G401 (cell line): ENCODE measurements at places on chromosomes 4 and X.

GRCh38 chrX:102899940-102900916, 36.8 kb upstream of the RAB40AL start:
- peak; percentile 60 for DNase-seq

DNA sequence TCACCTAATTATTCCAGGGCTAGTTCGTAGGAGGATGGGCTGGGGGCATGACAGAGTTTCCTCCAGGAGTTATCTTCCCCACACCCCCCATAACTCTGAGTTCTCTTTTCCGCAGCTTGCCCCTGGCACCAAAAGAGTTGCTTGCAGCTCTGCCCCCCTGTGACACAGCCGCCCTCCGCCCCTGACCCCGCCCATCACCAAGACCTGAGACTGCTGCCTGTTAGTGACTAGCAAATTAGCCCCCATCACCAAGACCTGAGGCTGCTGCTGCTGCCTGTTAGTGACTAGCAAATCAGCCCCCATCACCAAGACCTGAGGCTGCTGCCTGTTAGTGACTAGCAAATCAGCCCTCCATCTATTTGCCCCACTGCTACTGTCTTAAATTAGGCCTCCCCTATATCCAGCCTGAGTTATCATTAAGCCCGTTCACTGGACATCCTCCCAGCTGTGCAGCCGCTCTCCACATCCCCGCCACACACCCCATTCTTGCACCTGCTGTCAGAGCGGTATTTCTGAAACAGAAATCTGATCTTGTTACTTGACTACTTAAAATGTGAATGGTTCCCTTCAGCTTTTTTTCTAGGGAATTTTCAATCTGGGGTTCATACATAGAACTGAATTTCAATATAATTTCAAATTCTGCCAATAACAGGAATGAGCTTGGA, 1.5 kb upstream of the PAPSS1 start:
- DNase-seq, result no peak

GRCh38 chr4:45316257-45316656, 589.9 kb upstream of the GNPDA2 start:
- no peak for DNase-seq

- DNase-seq, result peak; percentile 3
Measured at GRCh38 chrX:427812-428725, 41.4 kb upstream of the PPP2R3B start.

- DNase-seq, result peak; percentile 61
Measured at GRCh38 chr4:153750197-153750817, 9.5 kb downstream of the RNF175 start.

- DNase-seq, result peak; percentile 85
Measured at GRCh38 chrX:72536542-72536941, 36.1 kb downstream of the HDAC8 start.

DNA sequence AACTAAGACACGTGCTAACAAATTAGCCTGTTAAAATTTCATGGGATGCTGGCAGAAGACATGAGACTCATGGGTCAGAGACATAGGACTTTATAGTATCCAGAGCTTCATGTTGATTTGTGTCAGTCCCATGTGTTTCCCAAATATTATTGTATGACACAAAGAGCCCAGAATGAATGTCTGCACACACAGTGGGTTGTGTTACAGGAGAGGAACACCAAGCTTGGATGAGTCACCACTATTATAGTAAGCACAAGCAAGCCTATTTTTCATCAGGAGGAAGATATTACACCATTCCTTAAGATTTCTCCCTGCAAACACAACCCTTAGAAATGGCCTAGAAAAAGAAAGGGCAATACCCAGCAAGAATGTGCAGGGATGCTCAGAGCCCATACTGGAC, 15.4 kb downstream of the BBS12 start:
- DNase-seq, result no peak

- no peak for DNase-seq
Measured at GRCh38 chr4:36676139-36677050, 395.0 kb downstream of the DTHD1 start.

DNA sequence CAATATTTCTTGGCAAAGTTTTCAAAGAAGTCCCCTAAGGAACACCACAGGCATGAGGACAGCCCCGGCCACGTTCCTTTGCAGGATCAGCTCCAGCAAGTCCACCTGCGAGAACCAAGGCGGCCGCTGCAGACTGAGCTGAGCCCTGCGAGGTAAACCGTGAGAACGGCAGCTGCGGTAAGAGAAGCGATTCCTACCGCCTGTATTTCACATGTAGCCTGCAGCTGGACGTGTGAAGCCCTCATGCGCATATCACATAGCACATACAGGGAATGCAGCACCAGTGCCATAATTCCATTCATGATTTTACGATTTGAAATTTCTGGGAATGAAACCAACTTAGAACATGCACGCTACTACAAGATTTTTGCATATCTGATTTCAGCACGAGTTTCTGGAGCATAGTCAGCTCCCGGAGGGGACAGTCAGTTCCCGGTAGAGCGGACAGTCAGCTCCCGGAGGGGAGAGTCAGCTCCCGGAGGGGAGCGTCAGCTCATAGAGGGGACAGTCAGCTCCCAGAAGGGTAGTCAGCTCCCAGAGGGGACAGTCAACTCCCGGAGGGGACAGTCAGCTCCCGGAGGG, 41.7 kb downstream of the FGFRL1 start:
- no peak for DNase-seq

GRCh38 chrX:37846141-37846540, 1.2 kb downstream of the DYNLT3 start:
- DNase-seq, result peak; percentile 15

- no peak for DNase-seq
Measured at GRCh38 chr4:4216648-4217047, 10.1 kb downstream of the OTOP1 start.

DNA sequence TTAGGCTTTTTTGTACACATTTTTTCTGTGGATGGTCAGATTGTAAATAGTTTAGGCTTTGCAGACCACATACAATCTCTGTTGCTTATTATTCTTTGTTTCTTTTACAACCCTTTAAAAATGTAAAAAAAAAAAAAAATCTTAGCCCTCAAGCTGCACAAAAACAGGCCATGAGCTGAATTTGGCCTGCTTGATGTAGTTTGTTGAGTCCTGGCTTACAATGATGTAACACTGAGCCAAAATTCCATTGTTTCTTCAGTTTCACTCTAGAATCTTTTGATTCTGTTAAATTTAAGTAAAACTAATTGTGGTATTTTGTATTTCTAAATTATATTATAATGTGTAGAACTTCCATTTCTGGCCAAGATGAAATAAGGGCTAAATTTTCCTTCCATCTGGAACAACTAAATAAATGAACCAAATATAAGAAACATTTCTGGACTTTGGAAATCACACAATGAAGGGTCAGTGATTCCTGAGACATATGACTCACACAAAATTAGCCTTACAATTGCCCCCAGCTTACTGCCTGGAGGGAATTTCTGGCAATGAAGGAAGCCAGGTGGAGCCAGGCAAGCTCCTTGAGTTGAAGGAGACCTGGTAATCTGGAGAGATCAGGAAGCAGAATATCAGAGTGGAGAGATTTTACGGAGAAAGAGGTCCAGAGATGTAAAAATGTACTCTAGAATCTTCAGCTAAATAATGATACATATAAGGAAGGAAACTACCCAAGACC, 29.8 kb downstream of the IQCM start:
- DNase-seq, result no peak

- no peak for DNase-seq
Measured at GRCh38 chrX:2187352-2188115, 313.2 kb downstream of the DHRSX start.

DNA sequence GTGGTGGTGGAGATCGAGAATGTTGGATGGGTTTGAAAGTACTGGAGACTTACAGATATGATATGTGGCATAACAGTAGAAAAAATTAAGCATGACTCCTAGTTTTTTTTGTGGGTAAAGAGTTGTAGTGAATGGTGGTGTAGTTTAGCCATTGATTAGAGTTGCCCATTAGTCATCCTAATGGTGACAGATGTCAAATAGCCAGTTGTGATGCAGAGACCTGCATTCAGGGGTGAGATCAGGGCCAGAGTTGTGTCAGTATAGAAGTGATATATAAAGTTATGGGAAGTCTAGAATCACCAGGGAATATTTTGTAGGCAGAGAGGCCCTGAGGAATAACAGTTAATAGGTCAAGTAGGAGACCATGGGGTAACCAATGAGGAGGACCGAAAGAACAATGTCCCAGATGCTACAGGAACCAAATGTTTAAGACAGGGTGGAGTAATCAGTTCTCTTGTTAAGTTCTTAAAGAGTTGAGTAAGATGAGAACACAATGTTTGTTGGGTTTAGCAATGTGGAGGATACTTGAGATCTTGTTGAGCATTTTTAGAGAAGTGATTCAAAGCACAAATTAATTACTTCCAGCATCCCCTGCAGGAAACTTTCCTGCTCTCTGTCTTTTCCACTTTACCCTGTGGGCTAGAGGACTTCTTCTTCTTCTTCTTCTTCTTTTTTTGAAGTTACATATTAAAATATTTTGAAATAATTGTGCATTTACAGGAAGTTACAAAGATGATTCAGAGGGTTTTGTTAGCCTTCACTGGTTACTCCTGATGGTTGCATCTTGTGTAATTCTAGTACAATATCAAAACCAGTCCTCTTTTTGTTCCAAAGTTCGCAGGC, 13.3 kb downstream of the SGMS2 start:
- DNase-seq, result no peak

GRCh38 chr4:174215961-174216680, 67.3 kb downstream of the FBXO8 start:
- DNase-seq, result no peak

GRCh38 chr4:120443116-120443515, 376.5 kb upstream of the MAD2L1 start:
- DNase-seq, result no peak

GRCh38 chr4:55979562-55979961, 30.8 kb downstream of the CEP135 start:
- no peak for DNase-seq

- no peak for DNase-seq
Measured at GRCh38 chr4:103207673-103208072, 9.5 kb upstream of the CENPE start.

DNA sequence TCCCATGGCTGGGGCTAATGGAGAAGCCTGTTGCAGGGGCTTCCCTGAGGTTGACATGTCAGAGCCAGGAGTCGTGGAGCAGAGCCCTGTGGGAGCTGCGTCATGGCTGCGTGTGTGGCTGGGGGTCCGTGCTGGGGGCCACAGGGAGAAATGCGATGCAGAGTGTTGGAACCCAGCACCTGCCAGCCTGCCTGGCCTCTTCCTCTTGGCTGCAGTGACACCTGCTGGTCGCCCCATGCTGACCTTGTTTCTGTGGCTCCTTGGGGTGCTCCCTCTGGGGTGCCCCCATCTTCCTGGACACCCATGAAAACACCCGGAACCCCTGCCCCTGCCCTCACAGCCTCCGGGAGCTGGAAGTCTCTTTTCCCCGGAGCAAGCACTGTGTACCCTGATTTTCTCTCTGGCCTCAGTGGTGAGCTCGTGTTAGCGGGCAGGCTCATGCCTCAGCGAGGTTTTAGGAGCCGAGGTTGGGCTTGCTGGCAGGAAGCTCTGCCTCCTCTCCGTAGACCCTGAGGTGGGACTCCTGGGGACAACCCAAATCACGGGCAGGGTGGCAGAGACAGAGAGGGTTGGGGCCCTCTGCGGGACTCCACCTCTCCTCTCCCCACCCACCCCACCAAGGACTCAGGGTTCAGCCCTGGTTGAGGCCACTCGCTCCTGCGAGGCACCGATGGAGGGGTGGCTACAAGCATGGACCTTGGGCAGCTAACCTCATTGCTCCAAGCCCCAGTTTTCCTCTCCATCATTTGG, 103.7 kb downstream of the SORCS2 start:
- DNase-seq, result no peak

GRCh38 chr4:70754990-70755688, 33.4 kb downstream of the RUFY3 start:
- DNase-seq, result no peak

DNA sequence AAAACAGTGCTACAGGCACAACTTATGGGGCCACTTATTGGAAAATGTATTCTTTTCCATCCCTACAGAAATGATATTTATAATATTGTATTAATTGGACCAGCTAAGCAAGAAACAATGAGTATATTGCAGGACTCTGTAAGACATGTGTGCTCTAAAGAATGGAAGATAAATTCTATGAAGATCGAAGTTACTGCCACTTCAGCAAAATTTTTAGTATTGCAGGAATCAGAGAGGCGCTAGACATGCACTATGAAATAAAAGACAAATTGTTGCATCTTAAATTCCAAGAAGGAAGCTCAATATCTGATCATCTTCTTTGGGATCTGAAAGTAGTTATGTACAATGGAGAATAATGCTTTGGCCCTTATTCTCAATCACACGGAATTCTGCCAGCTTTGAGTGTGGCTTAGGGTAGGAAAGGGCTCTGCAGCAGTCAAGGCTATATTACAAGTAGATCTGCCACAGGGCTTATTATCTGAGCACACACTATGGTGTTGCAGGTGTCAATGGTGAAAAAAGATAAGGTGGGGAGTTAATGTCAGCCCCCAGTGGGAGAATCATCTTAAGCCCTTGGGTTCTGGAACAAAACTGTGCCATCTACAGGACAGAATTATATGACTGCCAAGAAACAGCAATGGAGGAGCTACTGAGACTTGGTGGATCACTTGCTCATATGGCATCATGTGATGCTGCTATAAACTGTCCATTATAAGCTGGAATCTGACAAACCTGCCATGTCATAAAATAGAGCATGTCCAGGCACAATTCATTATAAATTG, 334.0 kb upstream of the NDST3 start:
- DNase-seq, result no peak

- no peak for DNase-seq
Measured at GRCh38 chr4:15906020-15906443, 32.5 kb downstream of the FGFBP1 start.

DNA sequence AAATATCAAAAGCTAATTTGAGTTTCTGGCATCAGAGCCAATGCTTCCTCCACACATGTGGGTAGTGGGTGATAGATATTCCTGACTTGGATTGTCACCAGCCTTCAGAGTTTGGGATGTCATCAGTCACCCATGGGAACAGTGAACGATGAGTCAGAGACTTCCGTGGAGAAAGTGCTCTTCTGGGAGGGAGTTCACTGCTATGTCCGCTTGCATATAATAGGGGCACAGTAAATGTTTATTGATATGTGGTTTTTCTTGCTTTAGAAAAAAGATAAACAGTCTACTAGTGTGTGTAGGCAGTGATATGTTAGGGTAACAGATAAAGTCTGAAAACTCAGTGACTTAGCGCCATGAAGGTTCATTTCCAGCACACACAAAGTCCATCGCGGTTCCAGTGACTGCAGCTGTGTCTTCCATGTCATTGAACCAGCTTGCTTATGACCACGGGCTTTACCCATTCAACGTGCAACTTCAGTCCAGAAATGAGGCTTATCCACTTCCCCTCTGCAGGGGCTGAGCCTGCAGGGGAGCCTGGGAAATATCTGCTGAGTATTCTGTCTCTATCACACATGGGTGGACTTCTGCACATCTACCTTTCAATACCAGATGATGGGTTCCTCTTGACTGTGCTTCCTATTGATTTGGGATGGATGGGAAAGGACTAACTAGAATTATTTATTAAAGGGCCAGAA, 87.7 kb upstream of the WWC2 start:
- DNase-seq, result no peak
